ENCODE measurements at places on chromosomes 11 and 22.

DNA sequence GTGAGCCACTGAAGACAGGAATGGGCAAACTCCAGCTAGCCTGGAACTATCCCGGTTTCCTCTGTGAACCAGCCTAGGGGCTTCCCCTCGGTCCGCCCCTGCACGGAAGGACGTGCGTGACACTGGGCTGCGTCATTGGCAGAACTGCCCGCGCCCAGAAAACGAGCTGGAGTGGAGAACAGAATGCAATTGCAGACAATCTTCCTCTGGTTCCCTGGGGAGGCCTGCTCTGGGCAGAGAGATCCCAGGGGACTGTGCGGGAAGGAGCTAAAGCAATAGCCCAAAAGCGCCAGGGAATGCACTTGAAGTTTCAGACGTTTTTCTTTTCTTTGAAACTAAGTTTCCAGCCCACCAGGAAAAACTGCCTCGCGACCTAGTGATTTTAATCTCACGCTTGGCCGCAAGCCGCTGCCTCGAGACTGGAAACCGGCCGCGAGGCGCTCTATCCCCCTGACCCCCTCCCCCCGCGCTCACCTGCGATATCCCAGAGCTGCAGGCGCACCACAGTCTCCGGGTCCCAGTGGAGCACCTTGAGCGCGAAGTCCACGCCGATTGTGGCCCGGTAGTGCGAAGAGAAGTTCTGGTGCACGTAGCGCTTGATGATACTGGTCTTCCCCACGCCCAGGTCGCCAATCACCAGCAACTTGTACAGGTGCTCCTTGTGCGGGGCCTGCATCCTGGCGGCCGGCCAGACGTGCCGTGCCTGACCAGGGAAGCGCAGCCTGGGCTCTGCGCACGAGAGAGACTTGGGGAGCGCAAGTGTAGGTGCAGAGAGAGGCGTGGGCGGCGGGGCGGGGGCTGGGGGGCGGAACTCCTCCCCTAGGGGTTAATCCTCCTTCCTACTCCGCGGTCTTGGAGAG lies at the start of gene RAB38:
RAB38 (minus strand) TSS at position 735 of the 860 bp plus-strand sequence; CDS start at position 676, 59 bp downstream.
- DNase-seq, result peak; percentile 12

DNA sequence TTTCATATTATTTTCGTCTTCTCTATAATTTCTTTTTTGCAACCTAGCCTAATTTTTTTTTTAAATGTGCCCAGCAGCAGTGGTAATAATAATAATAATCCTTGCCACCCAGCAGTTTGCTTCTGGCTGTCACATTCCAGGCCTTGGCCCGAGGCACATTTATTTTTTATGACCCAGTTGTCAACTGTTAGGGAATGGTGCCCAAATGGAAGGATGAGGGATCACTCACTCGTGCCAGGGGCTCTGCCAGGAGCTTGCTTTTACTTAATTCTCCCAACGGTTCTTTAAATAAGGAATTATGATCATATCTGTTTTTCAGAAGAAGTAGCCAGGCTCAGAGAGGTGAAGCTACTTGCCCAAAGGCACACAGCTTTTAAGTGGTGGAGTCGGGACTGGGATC lies 49.6 kb downstream of the MYO18B start:
- no peak for DNase-seq

- no peak for DNase-seq
Observed at GRCh38 chr11:28529540-28530410, 421.6 kb downstream of the METTL15 start.

DNA sequence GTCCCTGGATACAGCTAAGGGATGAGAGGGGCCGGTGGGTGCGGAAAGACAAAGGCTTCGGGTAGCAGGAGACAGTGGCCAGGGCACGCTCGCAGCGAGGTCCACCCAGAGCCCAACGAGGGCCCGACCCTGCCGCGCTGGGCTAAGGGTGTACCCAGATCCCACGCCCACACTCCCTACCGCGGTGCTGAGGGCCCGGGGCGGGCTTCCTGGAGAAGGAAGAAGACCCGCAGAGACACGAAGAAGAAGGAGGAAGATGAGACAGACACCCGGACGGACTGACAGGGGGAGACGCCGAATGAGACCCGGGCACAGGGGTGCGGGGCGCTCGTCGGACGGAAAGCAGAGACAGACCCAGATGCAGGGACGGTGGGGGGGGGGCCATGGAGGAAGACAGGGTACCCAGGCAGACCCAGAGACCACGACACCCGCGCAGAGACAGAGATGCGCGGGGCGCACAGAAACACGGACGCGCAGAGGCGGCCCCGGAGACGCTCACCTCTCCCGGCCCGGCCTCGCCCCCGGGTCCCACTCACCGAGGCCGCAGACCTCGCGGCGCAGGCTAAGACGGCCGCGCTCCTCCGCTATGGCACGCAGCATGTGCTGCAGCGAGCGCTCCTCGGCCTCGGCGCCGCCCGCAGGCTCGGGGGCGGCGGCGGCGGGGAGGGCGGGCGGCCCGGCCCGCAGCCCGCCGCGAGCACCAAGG lies 437 bp downstream of the KIAA0930 start:
- DNase-seq, result no peak

- DNase-seq, result no peak
Observed at GRCh38 chr11:130858215-130858614, 58.1 kb downstream of the SNX19 start.

GRCh38 chr11:47714554-47715081 lies 551 bp downstream of the AGBL2 start:
- no peak for DNase-seq

GRCh38 chr11:34183848-34184391 lies 78.5 kb downstream of the NAT10 start:
- no peak for DNase-seq

GRCh38 chr22:25193548-25193947 lies 6.1 kb upstream of the CRYBB3 start:
- no peak for DNase-seq

Data from central memory CD4-positive, alpha-beta T cell (primary cell).